ENCODE measurements at places on chromosomes 6 and 20.

- H3K36me3 ChIP-seq = no peaks in the 10 kb centered on the region
- DNase-seq = no peak
- no peak overlapping the region for H3K4me3 ChIP-seq
- H3K27ac ChIP-seq = no peak overlapping the region
- H3K4me1 ChIP-seq = no peaks in the 10 kb centered on the region
Observed at GRCh38 chr6:113271437-113271836, 585.7 kb upstream of the MARCKS start.

- peaks cover 77% of the 10 kb centered on the region for H3K36me3 ChIP-seq
- H3K4me3 ChIP-seq = no peak overlapping the region
- H3K27ac ChIP-seq = no peak overlapping the region
Observed at GRCh38 chr20:62259294-62259565, 20.9 kb downstream of the OSBPL2 start.

GRCh38 chr20:36116807-36117441, 37.6 kb upstream of the EPB41L1 start:
- H3K4me1 ChIP-seq = no peaks in the 10 kb centered on the region
- H3K27me3 ChIP-seq = no peaks in the 10 kb centered on the region
- H3K4me3 ChIP-seq = no peak overlapping the region
- H3K27ac ChIP-seq = no peak overlapping the region

- H3K4me1 ChIP-seq = no peaks in the 10 kb centered on the region
- no peaks in the 10 kb centered on the region for H3K36me3 ChIP-seq
- no peak for DNase-seq
- no peaks in the 10 kb centered on the region for H3K27me3 ChIP-seq
- no peak overlapping the region for H3K4me3 ChIP-seq
Observed at GRCh38 chr20:59743767-59744485, 139.6 kb downstream of the PHACTR3 start.

DNA sequence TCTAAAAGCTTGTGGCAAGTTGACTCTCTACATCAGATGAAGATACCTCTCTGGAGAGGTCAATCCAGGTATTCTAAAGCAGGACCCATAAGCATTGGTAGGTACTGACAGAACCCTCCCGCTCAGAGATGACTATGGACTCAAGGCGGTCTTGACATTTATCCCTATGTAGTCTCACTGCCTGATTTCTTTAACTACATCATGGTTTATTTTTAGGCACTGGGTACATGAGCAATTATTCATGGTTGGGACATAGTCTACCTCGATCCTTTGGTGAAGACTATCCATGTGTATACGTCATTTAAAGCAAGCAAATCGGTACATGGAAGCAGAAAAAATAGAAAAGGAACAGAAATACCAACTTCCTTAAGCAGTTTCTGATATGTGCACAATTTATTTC, 136.2 kb upstream of the TAB2 start:
- no peaks in the 10 kb centered on the region for H3K36me3 ChIP-seq
- no peaks in the 10 kb centered on the region for H3K27me3 ChIP-seq
- no peak for DNase-seq
- no peak overlapping the region for H3K4me3 ChIP-seq
- H3K4me1 ChIP-seq = no peaks in the 10 kb centered on the region

Data from effector memory CD4-positive, alpha-beta T cell (primary cell).